Activated CD8-positive, alpha-beta T cell treated with anti-CD3 and anti-CD28 coated beads, Interleukin-2, amount 10 ng/mL, durations not matched to agents 7 days and 5 days (primary cell): ENCODE measurements at places on chromosomes 5 and 9.

- no peak for DNase-seq
Observed at GRCh38 chr9:116233160-116233530, 79.6 kb downstream of the PAPPA start.

DNA sequence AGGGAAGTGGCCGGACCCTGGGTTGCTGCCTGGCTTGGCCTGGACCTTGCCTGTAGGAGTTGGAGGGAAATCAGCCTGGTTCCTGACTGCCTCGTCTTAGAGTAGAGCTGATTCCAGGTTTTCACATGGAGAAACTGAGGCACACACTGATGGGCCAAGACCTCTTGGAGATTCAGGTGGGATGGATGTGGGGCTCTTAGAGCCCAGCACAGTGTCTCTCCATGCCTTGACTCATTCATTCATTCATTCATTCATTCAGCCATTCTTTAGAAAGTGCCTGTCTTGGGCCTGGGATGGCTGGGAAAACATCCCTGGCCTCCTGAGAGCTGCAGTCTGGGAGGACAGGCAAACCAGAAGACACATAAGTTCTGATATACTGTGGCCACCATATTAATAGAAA lies 2.2 kb downstream of the LRRC8A start:
- no peak for DNase-seq

DNA sequence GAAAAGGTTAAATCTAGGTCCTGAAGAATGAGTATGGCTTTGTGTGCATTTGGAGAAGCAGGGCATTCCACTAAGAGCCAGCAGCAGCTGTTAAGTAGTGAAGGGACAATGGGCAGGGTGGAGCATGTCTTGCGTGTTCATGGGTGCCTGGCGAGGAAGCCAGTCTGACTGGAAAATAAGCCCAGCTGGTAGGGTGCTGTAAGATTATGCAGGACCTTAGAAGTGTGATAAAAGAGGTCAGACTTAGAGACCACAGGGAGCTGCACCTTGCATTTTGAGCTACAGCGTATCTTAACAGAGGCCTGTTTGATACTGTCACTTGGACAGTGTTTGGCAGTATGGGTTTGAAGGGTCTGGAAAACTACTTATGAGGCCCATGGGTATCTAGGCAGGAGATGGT lies 131.7 kb upstream of the ELL2 start:
- DNase-seq: no peak

GRCh38 chr5:126680191-126680817 lies 79.6 kb downstream of the PHAX start:
- DNase-seq: no peak

GRCh38 chr5:154487541-154487940 lies 9.5 kb upstream of the HAND1 start:
- no peak for DNase-seq

DNA sequence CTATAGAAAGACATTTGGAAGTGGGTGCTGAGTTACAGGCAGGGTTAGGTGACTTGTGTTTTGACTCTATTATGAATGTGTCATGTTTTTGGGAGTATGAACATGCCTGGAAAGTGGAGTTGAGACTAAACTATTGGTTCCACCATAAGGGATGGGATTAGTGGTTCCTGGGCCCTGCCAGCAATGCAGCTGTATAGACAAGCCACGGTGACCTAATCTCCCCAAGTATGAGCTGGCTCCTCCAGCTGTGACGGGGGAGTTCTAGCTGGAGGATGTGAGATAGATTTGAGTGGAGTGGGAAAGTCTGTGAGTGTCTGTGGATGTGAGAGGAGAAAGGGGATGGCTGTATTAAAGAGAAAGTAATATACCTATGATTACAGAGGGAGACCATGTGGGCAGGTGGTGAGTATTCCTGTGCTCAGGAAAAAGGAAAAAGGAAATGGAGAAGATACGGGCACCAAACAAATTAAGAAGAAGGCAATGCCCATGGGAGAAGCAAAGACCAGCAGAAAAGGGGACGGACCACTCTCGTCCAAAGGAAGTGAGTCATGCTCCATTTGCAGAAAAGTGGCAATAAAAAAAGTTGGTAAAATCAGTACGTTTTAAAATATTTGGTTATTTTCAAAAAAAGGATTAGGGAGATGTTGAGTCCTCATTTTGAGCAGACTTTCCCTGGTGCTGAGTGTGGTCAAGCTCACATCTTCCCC lies 48.3 kb upstream of the ICE1 start:
- no peak for DNase-seq

GRCh38 chr5:122404018-122404417 lies 92.0 kb downstream of the SNCAIP start:
- DNase-seq: no peak

- no peak for DNase-seq
Observed at GRCh38 chr9:135093911-135094584, 6.6 kb downstream of the OLFM1 start.

GRCh38 chr9:134293611-134294152 lies 32.6 kb upstream of the RXRA start:
- DNase-seq: no peak

- no peak for DNase-seq
Observed at GRCh38 chr5:106085556-106085955, 1585.2 kb downstream of the EFNA5 start.

DNA sequence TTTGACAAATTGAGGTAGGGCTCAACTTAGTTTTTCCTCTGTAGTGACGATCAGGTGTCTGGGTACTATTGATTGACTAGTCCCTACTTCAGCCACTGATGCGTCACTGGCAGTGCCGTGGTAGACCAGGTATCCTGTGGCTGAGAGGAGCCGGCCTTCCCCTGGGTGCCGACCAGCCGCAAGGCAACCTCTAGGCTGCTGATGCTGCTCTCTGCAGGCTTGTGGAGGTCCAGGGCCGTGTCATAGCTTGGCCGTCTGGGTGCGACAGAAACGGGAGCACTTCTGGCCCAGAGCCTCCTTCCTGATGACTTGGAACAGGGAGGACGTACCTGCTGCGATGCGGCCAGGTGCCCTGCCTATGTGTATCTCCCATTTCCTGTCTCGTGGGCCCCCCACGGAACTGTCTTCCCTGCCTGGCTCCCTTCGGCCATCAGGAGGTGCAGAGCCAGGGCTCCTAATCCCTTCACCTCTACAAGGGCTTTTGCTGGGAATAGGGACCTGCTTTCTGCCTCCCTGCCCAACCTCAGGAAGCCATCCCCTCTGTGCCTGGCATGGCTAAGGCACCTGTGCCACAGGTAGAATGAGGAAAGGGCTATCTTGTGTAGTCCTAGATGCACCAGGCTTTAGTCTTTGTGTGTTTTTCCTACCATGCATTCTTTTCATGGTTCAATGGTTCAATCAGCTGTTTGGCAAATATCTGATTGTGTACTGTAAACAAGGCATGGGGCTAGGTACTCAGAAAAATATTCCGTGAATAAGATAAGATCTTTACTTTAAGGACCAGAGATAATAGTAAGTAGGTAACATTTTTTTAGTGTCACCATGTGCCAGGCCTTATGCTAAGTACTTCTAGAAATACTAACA lies 44.6 kb downstream of the MVB12B start:
- no peak for DNase-seq

DNA sequence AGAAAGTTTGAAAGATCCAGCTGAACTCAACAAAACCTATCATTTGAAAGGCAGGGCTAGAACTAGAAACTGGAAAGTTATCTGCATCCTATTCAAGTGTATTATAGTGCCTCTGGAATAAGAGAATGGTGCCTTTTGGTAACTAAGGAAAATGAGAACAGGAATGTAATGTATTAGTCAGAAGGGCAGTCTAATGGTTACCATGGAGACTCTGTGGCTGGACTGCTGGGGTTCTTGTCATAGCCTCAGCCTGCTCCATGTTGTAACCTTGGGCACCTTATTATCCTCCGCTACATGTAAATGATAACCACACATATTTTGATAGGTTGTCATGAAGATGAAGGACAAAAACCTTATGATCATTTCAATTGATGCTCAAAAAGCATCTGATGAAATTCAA lies 24.6 kb upstream of the IFNB1 start:
- no peak for DNase-seq

- peak; percentile 26 for DNase-seq
Observed at GRCh38 chr5:40240111-40240510, 439.6 kb upstream of the PTGER4 start.

- no peak for DNase-seq
Observed at GRCh38 chr9:83649515-83649914, 26.6 kb downstream of the IDNK start.

DNA sequence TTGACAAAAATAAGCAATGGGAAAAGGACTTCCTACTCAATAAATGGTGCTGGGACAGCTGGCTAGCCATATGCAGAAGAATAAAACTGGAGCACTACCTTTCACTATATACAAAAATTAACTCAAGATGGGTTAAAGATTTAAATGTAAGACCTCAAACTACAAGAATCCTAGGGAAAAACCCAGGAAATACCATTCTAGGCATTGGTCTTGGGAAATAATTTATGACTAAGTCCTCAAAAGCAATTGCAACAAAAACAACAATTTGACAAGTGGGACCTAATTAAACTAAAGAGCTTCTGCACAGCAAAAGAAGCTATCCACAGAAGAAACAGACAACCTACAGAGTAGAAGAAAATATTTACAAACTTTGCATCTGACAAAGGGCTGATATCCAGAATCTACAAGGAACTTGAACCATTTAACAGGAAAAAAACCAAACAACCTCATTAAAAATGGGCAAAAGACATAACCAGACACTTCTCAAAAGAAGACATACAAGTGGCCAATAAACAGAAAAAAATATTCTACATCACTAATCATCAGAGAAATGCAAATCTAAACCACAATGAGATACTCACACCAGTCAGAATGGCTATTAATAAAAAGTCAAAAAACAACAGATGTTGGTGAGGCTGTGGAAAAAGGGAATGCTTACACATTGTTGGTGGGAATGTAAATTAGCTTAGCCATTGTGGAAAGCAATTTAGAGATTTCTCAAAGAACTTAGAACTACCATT lies 75.2 kb upstream of the CPEB4 start:
- DNase-seq: no peak

GRCh38 chr5:116566251-116566650 lies 8.4 kb downstream of the SEMA6A start:
- no peak for DNase-seq

GRCh38 chr5:91490316-91490715 lies 107.2 kb upstream of the ARRDC3 start:
- DNase-seq: no peak

- DNase-seq: no peak
Observed at GRCh38 chr5:63439537-63439936, 522.7 kb downstream of the HTR1A start.

DNA sequence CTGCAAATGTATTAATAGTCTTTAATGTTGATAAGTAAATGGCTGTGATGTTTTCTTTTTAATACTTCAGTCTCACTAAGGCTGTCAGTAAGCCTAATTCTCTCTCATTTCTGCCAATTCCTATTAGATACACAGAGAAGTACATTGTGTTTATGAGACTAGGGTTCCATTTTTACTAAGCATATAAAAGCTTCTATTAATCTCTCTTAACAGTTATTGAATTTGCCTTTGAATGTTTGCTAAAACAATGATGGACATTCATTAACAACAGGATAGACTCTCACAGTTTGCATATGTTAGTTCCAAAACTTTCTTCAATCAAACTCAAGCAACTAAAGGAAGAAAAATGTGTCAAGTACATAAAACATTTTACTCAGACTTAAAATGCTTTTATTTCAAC lies 659.3 kb downstream of the TLE1 start:
- no peak for DNase-seq

GRCh38 chr5:120162321-120162720 lies 301.8 kb upstream of the PRR16 start:
- DNase-seq: no peak

DNA sequence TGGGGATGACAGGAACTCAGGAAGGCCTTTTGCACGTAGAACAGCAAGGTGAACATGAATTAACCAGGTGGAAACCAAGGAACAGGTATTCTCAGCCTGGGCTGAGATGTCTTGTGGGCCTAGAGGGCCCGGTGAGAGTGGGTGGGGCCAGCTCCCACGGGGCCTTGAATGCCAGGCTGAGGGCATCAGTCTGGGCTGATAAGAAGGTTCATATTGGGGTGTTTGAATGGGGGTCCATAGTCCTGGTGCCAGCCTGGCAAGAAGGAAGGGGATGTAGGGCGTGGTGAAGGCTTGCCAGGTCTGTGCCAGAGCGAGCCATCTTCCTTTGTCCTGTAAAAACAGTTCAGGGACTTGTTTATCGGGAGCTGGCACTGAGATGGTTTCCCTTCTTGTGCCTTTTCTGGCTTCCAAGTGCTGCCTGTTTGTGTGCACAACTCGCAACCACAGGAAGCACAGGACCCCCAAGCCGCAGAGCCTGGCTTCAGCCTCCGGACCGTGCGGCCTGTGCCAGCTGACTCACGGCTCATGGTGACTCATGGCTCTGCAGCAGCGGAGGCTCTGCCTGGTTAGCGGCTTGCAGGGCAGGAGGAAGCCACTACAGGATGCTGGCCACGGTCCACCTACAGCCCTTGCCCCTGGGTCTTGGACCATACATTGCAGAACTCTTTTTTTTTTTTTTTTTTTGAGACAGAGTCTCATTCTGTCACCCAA lies 2.4 kb downstream of the CARD19 start:
- DNase-seq: peak; percentile 77

GRCh38 chr9:14911046-14911445 lies 818 bp upstream of the FREM1 start:
- DNase-seq: no peak

DNA sequence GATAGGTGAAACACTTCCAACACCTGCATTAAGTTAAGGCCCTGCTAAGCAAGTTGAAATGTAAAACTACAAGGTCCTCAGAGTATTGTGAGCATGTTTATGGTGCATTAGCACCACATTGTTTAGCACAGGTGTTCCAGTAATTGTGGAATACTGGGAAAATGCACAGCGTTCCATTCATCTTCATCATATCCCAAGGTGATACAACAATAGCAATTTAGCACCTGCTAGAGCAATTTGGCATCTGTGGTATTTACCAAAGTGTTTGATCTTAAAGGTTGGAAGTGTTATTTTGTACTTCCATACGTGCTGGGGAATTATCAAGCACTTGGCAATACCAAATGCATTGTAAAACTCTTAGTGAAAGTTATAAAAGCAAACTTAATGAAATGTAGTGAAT lies 266.8 kb downstream of the CYLC2 start:
- DNase-seq: no peak

GRCh38 chr5:179793468-179794139 lies at the start of gene LTC4S:
Gene LTC4S (plus strand): TSS chr5:179793986. CDS start chr5:179794081, 95 bp downstream.
- peak; percentile 83 for DNase-seq

DNA sequence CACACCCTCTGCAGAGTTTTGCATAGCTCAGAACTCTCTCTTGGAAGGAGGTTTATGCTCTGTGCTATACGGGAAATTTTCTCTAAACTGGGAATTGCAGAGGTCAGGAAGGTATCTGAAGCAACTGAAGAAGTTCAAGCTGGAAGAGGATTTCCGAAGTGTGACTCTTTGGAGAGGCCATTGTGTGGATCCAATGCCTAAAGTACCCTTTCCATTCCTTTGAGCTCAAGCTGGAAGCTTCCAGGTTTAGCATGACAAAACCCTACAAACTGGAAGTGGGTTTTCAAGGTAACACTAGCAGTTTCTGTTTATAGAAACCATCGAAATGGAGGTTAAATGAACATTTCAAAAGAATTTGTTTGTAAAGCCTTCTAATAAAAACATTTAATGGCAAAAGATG lies 187.1 kb downstream of the CFAP90 start:
- no peak for DNase-seq

DNA sequence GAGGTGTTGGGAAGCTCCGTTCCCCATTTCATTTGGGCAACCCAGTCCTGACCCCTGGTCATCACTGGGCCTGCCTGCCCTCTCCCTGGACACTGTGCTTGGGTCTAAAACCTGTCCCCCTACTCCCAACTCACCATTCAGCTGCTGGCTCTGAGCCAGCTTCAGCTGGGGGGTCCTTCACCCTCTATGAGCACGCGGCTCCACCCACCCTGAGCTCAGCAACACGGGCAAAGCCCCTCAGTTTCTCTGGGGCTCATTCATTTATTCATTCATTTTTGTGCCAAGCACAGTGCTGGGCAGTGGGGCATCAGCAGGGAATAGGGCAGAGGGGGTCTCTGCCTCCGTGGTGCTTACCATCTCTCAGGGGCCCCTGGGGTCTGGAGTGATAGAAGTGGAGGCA lies 199.8 kb upstream of the MVB12B start:
- no peak for DNase-seq
